ENCODE measurements at places on chromosomes 3 and 15.

GRCh38 chr15:78213425-78213750 lies 21.0 kb downstream of the ACSBG1 start:
- H3K27me3 ChIP-seq: peaks cover 38% of the 10 kb centered on the region
- H3K36me3 ChIP-seq: no peaks in the 10 kb centered on the region
- DNase-seq: no peak
- H3K27ac ChIP-seq: no peak overlapping the region
- peaks cover 5% of the 10 kb centered on the region for H3K4me1 ChIP-seq

- no peak for DNase-seq
- no peak overlapping the region for H3K4me3 ChIP-seq
- no peak overlapping the region for H3K27ac ChIP-seq
- H3K4me1 ChIP-seq: peaks cover 5% of the 10 kb centered on the region
- H3K27me3 ChIP-seq: peaks cover 32% of the 10 kb centered on the region
Measured at GRCh38 chr15:81343371-81343770, 19.4 kb upstream of the STARD5 start.

DNA sequence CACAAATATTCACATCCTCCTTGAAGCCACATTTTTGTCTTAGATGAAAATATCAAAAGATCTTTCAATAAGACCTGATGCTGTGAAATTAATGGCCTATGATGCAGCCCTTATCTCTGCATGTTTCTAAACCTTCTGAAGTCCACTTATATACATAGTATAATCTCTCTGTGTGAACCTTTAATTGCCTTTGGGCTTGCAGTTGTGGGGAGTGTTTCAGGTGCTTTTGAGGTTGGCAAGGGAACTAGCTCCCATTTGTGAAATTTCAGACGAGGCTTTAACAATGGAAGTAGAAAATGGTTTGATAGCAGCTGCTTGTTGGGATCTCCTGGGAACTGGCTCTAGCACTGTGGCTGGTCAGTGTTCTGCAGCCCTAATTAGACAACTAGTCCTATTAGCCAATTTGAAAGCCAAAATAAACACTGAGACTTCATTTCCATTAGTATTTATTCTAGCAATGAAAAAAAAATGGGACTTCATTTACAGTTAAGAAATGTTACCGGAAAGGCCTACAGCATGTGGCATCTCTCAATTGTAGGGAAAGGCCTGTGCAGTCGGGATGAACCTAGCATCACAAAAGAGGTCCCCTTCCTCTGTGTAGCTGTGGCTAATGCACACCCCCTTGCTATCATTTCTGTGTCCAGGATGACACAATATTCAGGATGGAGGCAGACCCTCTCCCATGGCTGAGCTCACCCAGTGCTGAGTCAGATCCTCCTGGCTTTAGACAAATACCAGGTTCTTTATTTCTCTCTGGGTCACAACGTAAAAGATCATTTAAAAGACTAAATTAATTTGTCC lies 140.7 kb upstream of the TRIM42 start:
- H3K27ac ChIP-seq: no peak overlapping the region
- no peak overlapping the region for H3K4me3 ChIP-seq
- DNase-seq: no peak
- H3K36me3 ChIP-seq: no peaks in the 10 kb centered on the region

- no peak for DNase-seq
- peak overlapping the region; percentile 67 for H3K27ac ChIP-seq
- peaks cover 12% of the 10 kb centered on the region for H3K4me1 ChIP-seq
- H3K27me3 ChIP-seq: no peaks in the 10 kb centered on the region
- H3K36me3 ChIP-seq: no peaks in the 10 kb centered on the region
Measured at GRCh38 chr15:58582160-58582559, 150.4 kb downstream of the LIPC start.

DNA sequence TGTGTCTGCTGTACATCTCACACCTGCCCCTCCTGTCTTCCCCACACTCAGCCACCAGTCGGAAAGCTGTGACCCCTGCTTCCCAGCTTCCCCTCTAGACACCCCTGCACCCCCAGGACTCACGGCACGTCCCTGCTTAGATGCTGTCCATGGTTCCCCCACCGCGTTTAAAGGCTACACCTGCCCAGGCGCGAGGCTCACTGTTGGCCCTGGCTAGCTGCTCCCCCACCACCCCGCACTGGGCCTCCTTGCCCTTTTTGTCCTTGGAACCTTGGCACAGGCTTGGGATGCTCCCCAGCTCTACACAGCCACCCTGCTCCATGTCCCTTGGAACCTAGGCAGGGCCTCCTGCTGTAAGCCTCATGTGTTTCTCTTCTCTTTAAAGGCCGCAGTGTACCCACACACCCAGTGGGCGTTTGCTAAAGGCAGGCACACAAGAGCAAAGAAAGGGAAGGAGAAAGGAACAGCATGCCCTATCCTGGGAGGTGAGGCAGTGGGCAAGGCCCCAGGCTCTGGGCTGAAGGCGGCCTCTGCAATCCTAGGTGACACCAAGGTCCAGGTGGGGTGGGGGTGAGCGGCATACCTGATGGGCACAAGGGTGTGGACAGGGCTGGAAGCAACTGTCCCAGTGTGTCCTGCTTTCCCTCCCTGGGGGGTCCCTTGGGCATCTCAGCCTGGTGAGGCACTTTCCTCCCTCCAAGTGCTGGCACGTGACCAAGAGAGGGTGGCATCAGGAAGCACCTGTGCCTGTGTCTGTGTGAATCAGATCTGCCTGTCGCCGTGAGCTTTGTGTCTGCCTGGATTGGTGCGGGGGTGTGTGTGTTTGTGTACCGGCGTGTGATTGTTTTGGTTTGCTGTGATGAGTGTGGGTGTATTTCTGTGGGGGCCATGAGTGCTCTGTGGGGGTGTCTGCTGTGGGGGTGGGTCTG lies 54.4 kb downstream of the TPRA1 start:
- H3K27ac ChIP-seq: no peak overlapping the region
- H3K4me3 ChIP-seq: no peak overlapping the region
- H3K4me1 ChIP-seq: peaks cover 7% of the 10 kb centered on the region
- H3K36me3 ChIP-seq: peaks cover 2% of the 10 kb centered on the region

DNA sequence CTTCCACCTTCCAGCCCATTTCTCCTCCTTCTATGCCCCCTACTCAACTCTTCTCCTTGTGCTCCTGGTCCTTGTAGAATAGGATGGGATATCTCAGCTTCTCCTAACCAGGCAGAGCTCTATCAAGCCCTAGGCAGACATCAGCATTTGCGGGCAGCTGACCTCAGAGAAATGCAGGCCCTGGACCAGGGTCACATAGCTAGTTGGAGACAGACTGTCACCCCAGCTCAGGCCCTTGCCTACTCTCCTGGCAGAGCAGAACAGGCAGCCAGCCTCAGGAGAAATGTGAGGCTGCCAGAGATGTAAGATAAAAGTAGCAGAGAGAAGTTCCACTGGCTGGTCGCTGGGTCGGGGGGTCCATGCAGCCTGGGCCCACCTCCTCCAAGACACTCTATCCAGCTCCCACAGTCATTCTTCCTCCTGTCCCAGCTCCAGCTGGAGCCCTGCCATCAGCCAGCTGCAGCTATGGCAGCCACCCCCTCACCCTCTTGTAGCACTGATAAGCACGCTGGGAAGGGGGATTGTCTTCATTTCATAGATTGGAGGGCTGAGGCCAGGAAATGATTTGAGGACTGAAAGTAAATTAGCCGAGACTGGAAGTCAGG lies 4.0 kb downstream of the CYP8B1 start:
- H3K27ac ChIP-seq: no peak overlapping the region
- H3K36me3 ChIP-seq: peaks cover 6% of the 10 kb centered on the region
- peaks cover 30% of the 10 kb centered on the region for H3K27me3 ChIP-seq
- DNase-seq: no peak
- peaks cover 9% of the 10 kb centered on the region for H3K4me1 ChIP-seq

GRCh38 chr3:139481116-139481515 lies 4.8 kb upstream of the RBP2 start:
- DNase-seq: no peak
- H3K36me3 ChIP-seq: no peaks in the 10 kb centered on the region
- no peaks in the 10 kb centered on the region for H3K4me1 ChIP-seq
- H3K4me3 ChIP-seq: no peak overlapping the region

DNA sequence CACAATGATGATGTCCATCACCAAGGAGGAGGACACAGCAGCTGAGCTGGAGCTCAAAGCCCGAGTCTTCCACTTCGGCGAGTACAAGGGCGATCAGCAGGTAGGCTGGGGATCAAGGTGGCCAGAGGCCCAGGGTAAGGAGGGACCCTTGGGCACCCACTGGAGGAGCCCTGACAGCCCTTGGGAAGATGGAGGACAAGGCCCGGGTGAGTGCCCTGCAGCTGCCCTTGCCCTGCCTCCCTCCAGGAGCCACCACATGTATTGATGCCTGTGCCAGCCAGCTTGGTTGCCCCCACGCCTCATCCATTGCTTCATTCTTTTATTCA lies 38.4 kb downstream of the CFAP100 start:
- no peaks in the 10 kb centered on the region for H3K27me3 ChIP-seq
- no peaks in the 10 kb centered on the region for H3K4me1 ChIP-seq
- no peak for DNase-seq
- H3K4me3 ChIP-seq: no peak overlapping the region

DNA sequence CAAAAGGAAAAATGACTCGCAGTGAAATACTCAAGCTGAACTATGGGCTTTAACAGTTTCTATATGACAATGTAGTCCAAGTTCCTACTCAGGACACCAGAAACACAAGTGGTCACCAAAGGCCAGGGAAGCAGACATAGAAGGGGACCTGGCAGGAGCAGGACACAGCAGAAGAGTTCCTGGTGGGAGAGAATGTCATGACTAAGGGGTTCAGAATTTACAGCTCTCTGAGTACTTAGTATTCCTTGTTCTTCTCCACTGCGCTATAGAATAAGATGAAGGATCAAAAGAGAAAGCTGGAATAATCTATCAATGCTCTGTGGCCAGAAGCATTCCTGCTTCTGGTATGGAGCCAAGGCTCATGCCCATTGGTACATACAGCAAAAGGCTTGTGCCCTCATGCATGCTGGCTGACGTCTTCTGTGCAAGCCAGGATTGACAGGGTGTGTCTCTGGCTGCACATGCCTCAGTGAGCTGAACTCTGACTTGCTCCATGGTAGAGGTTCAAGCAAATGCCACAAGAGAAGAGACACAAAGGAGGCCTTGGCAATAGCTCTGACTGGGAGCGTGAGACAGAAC lies 128.7 kb upstream of the SLC2A2 start:
- H3K27me3 ChIP-seq: no peaks in the 10 kb centered on the region
- peaks cover 26% of the 10 kb centered on the region for H3K36me3 ChIP-seq
- DNase-seq: no peak
- peaks cover 20% of the 10 kb centered on the region for H3K4me1 ChIP-seq
- no peak overlapping the region for H3K4me3 ChIP-seq

- peaks cover 24% of the 10 kb centered on the region for H3K4me1 ChIP-seq
- no peak overlapping the region for H3K27ac ChIP-seq
- H3K27me3 ChIP-seq: no peaks in the 10 kb centered on the region
Measured at GRCh38 chr15:57111002-57111401, 192.6 kb downstream of the TCF12 start.

Data from T-helper 17 cell (primary cell).